NCI-H1105 (cell line): ENCODE measurements at places on chromosomes 1 and 21.

GRCh38 chr1:161978011-161978790 is 45.5 kb downstream of the OLFML2B start:
- DNase-seq: no peak

DNA sequence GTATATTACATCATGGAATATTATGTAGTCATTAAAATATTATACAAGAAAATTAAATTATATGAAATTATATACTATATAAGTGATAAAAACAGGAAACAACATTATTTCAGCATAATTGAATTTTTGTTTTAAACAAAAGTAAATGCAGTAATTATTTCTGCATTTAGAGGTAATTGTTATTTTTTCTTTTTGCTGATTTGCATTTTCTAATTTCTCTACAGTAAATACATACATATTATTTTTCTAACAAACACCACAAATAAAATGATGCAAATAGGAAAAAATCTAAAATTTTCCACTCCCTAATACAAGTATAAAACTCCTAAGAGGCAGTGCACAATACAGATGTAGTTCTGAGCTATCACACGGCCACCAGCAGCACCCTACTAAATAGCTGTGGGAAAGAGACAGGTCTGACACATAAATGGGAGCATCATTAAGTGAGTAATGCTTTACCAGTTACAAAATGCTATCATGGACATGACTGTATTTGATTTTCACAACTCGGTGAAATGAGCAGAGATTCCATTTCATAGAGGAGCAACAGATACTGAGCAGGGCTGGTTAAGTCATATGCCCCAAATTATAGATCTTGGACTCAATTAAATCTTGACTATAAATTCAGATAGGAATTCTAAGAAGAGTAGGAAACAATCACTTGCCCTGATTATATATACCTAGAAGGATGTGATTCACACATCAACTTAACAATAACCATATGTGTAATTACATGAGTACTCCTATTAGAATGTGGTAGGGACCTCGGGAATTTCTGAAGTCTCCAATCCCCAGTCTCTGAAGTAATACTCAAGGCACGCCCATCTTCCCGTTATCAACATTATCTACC is 49.0 kb downstream of the NRIP1 start:
- DNase-seq: no peak

- peak; percentile 37 for DNase-seq
These were observed 1.2 kb downstream of the GPR88 start for GRCh38 chr1:100538913-100539835.

DNA sequence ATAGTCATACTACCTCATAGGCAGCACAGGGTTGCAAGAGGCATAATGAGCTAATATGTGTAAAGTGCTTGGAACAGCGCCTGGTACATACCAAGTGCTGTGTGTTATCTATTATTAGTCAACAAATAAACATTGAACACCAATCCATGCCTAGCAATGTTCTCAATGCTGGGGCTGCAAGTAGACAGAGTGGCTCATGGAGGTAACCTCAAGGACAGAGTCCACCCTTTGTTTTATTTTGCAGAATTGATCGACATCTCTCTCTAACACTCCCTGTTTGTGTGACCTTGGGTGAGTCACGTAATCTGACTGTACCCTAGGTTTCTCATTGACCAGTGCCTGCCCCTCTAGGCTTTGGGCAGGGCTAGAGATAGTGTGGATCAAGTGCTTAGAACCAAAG is 164.0 kb upstream of the KLHDC7A start:
- DNase-seq: no peak

DNA sequence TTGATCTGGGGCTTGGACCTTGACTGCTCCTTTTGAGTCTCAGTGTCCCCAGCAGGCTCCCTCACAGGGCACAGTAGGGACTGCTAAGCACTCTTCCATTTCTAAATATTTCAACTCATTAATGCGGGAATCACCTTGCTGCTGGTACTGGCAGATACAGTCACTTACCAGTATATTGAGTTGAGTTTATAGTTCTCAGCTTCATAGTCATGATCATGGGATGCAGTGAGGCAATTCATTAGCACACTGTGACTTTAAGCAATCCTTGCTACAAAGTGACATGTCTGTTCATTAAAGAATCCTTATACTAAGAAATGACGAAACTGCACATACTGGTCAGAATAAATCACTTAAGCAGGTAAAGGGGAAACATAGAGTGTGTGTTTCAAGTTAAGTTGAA is 240.8 kb downstream of the SPATA17 start:
- no peak for DNase-seq

DNA sequence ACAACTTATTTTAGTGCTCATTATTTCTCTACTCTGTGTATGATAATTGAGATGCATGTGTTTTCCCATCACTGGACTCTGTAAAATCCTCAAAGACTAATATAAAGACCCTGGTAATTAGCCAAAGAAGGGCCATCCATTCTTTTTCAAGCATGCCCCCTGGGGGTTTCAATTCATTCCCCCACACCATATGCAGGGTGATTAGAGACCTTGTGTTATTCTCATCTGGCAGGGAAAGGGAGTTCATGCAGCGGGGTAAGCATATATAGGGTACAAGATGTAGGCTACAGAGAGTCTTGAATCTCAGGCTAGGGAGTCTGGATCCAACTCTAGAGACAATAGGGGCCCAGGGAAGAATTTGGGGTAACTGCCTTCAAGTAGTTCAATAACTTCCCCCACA is 166.5 kb downstream of the TNR start:
- no peak for DNase-seq

GRCh38 chr1:73756817-73757216 is 441.2 kb downstream of the LRRIQ3 start:
- no peak for DNase-seq

DNA sequence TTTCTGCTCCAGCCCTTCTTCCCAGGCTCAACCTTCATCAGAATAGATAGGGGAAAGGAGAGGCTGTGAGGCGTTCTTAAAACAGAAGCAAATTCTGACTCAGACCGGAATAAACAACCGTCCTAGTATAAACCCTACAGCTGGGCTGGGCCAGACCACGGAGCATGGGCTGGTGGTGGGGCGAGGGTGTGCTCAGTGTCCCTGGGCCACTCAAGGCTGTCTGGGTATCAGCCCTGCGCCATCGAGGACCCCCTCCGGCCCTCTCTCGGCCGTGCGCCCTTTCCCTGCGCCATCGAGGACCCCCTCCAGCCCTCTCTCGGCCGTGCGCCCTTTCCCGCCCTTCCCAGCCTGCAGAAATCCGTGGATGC is 36.0 kb downstream of the CAPN2 start:
- DNase-seq: no peak

GRCh38 chr1:33387625-33388024 is 43.3 kb downstream of the PHC2 start:
- no peak for DNase-seq
